ENCODE measurements at places on chromosomes 1 and 21. TPM values are rescaled to one million over a fixed set of nuclear protein-coding genes. Genes with fewer than 3 reads are reported as not detected.

DNA sequence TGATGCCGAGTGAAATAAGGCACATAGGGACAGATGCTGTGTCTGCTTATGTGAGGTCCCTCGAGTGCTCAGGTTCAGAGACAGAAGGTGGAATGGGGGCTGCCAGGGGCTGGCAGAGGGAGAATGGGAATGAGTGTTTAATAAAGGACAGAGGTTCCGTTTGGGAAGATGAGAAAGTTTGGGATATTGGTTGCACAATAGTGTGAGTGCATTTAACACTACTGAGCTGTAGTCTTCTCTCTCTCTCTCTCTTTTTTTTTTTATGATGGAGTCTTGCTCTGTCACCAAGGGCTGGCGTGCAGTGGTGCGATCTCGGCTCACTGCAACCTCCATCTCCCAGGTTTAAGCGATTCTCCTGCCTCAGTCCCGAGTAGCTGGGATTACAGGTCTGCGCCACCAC, 44.9 kb downstream of the TRAPPC10 start:
- DNase-seq, result no peak

- no peak for DNase-seq
Measured at GRCh38 chr1:169623132-169623926, 6.6 kb downstream of the SELP start.

- no peak for DNase-seq
Measured at GRCh38 chr1:164723296-164723798, 164.4 kb downstream of the PBX1 start.

- peak; percentile 51 for DNase-seq
Measured at GRCh38 chr1:234729561-234730474, 119.8 kb upstream of the IRF2BP2 start.

GRCh38 chr1:67464058-67464457, 33.9 kb upstream of the SERBP1 start:
- no peak for DNase-seq

- no peak for DNase-seq
Measured at GRCh38 chr21:17436626-17437111, 76.2 kb upstream of the CXADR start.

- DNase-seq, result no peak
Measured at GRCh38 chr1:235937123-235937522, 70.4 kb upstream of the LYST start.

OR2M3 gene
- total RNA-seq, result not detected

- no peak for DNase-seq
Measured at GRCh38 chr1:236391008-236391407, 3.1 kb upstream of the EDARADD start.

FCER1A gene
- total RNA-seq, result not detected

All from Daoy (cell line).